Fibroblast of the aortic adventitia (primary cell): ENCODE measurements at places on chromosomes 16 and 17.
A peak's percentile ranks its signal among the peaks of the same experiment; 100 is the strongest.

DNA sequence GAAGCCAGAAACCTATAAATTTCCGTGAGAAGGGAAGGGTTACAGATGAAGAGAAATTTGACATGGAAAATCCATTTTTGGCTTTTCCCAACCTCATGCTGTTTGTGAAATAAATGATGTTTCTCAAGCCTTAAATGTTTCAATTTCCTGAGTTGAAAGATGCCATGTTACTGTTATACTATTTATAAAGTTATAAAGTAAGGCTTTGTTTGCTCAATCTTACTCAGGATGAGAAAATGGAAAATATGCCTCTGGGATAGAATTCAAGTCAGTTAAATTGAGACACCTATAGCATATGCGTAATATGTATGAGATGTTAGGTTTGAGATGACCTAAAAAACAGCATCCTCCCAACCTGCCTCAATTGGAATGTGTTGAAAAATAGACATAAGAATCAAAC is 19.9 kb upstream of the FAM20A start:
- peak; percentile 33 for DNase-seq

- no peak for DNase-seq
Measured at GRCh38 chr17:60529806-60530205, 3.8 kb upstream of the APPBP2 start.

- DNase-seq, result no peak
Measured at GRCh38 chr17:33838281-33838680, 416.8 kb upstream of the CCL2 start.

DNA sequence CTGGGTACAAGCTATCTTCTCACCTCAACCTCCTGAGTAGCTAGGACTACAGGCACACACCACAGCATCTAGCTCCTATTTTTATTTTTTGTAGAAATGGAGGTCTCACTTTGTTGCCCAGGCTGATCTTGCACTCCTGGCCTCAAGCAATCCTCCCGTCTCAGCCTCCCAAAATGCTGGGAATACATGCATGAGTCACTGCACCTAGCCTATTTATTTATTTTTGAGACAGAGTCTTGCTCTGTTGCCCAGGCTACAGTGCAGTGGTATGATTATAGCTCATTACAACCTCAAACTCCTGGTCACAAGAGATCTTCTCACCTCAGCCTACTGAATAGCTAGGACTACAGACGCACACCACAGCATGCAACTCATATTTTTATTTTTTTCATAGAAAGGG is 40.1 kb upstream of the RGS9 start:
- no peak for DNase-seq

- peak; percentile 33 for DNase-seq
Measured at GRCh38 chr16:89422905-89423630, 67.3 kb downstream of the ANKRD11 start.

DNA sequence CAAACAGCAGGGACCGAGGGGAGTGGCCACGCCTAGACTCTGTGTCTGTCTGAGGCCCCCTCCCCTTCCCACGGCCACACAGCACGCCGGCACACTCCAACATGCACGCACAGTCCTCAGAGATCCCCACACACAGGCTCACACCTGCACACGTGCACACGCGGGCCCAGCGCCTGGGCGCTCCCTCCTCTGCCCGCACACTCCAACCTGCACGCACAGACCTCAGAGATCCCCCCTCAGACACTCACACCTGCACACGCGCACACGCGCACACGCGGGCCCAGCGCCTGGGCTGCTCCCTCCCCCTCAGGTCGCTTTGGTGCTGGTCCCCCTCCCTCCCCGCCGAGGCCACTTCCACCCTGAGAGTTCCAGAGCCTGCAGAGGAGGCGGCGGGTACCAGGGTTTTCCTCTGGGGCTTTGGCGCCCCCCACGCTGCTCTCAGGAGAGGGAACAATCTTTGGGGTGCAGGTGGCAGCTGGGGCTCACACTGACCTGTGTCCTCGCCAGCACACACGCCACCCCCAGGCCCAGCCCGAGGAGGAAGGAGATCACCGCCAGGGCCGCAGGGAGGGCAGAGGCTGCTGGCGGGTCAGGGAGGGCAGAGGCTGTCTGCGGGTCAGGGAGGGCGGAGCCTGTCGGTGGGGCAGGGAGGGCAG is 1.6 kb downstream of the CD7 start:
- no peak for DNase-seq

- no peak for DNase-seq
Measured at GRCh38 chr16:28859326-28859725, 4.3 kb upstream of the SH2B1 start.

DNA sequence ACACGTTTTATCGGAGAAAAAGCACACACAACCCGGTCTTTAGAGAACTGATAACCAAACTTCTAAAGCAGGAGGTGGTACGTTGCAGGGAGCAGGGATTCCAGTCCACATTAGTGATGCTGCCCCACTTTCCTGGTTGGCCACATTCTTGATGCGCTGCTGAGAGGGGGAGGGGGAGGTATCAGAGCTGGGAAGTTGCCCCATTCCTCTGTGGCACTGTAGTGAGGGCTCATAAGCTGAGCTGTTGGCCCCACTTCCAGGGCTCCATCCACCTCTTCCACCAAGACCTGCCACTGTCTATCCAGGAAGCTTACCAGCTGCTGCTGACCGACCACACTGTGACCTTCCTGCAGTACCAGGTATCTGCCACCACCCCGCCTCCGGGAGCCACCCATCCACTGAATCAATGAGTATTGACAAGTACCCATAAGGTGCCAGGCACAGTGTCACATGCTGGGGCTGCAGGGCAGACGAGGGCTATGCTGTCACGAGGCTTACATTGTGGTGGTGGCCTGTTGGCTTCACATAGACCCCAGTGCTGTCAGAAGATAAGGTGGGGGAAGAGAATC is 1.1 kb downstream of the TSEN54 start:
- no peak for DNase-seq

DNA sequence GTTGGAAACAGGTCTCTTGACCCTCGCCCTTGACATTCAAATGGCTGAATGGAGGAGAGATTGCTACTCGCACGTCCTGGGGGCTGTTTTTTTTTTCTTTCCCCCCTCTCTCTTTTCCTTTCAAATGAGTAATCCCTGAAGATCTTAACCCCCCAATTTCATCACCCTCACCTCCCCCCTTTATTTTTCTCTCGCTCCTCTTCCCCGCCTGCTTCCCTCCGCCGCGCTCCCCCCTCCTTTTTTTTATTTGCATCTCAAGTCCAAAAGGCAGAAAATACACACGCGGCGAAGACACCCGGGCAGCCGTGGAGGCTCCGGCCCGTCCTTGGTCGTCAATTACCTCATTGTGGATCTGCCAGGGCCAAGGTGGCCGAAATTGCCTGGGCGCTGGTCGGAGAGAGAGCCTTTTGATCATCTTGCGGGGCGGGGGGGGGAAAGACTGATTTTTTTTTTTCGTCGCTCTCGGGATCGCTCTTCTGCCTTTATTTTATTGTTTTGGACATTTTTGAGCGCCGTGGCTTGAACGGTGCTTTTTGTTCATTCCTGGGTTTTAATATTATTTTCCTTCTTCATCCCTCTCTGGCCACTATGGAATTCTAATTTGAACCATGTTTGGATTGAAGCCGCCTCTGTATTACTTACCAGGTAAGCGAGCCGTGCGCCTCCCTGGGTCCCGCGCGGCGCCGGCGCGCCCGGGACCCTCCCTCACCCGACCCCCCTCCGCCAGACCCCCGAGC is 57.2 kb upstream of the GSE1 start:
- DNase-seq, result peak; percentile 51

DNA sequence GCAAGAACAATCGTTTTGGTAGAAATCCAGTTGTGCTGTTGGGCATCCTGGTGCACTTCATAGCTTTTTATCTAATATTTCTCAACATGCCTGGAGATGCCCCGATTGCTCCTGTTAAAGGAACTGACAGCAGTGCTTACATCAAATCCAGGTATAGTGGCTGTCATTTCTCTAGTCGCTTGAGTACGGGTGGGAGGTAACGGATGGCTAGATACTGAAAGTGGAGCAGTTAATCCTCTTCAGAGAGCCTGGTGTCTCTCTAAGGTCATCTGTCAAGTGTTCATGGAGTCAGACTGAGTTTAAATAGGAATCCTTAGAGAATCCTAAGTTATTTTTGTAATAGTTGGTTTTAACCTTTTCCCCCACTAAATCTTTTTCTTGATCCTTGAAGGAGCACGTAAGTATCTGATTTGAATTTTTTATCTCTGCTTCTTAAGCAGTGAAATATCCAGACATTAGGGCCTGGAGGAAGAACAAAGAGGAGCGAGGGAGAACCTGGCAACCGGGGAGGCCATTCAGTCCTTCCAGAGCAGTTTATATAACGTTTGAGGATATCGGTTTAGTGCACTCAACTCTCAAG is 37.2 kb downstream of the MFSD11 start:
- DNase-seq, result no peak
